ENCODE measurements at places on chromosomes 6 and 20. TPM values are rescaled to one million over a fixed set of nuclear protein-coding genes. Genes with fewer than 3 reads are reported as not detected.

The TMEM242 gene
- total RNA-seq: 8.2 TPM

The BLCAP gene
- 51.1 TPM for total RNA-seq

The LY86 gene
- not detected for total RNA-seq

The RRP36 gene
- 92.3 TPM for total RNA-seq

GRCh38 chr6:5213836-5214235 is 46.9 kb downstream of the LYRM4 start:
- H3K4me3 ChIP-seq: no peak overlapping the region
- DNase-seq: no peak
- H3K36me3 ChIP-seq: peaks cover 12% of the 10 kb centered on the region
- no peaks in the 10 kb centered on the region for H3K27me3 ChIP-seq
- no peak overlapping the region for H3K27ac ChIP-seq
- H3K4me1 ChIP-seq: no peaks in the 10 kb centered on the region

DNA sequence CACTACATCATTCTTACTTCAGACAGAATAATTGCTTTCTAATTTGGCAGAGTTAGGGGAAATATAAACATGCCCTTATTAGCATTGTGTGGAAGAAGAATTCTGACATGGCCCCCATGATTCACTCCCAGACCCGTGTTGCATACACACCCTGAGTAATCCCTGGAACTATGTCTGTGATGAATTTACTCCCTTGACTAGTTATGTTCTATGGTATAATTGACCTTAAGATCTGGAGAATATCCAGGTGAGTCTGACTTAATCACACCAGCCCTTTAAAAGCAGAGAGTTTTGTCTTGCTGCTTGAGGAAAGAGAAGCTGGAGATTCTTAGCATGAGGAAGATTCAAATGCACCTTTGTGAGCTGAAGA is 262.9 kb downstream of the SOX4 start:
- DNase-seq: no peak
- no peak overlapping the region for H3K4me3 ChIP-seq
- H3K27ac ChIP-seq: no peak overlapping the region
- no peaks in the 10 kb centered on the region for H3K27me3 ChIP-seq
- H3K4me1 ChIP-seq: no peaks in the 10 kb centered on the region

GRCh38 chr6:92690997-92691599 is 728.3 kb downstream of the EPHA7 start:
- no peaks in the 10 kb centered on the region for H3K4me1 ChIP-seq
- H3K4me3 ChIP-seq: no peak overlapping the region
- H3K27me3 ChIP-seq: no peaks in the 10 kb centered on the region
- no peaks in the 10 kb centered on the region for H3K36me3 ChIP-seq
- no peak for DNase-seq

DNA sequence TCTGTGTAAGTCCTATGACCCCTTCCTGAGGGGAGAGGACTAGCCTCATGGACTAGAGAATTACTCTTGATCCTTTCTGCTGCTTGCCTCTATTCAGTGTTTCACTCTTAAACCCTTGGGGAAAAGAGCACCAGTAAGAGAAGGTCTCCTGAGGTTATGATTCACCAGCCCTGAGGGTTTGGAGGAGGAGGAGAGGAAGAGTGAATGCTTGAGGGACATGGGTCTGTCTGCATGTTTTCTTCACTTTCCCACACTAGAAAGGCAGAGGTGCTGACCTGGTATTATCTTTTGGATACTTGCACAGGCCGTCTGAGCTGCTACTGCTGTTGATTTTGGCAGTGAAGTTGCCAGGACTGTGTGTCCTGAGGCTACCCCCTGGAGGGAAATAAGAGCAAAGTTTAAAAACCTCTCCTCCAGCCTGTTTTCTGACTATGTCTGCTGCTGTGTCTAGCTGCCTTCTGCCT is 78.3 kb downstream of the CD109 start:
- H3K4me1 ChIP-seq: no peaks in the 10 kb centered on the region
- H3K36me3 ChIP-seq: no peaks in the 10 kb centered on the region
- H3K4me3 ChIP-seq: no peak overlapping the region

DNA sequence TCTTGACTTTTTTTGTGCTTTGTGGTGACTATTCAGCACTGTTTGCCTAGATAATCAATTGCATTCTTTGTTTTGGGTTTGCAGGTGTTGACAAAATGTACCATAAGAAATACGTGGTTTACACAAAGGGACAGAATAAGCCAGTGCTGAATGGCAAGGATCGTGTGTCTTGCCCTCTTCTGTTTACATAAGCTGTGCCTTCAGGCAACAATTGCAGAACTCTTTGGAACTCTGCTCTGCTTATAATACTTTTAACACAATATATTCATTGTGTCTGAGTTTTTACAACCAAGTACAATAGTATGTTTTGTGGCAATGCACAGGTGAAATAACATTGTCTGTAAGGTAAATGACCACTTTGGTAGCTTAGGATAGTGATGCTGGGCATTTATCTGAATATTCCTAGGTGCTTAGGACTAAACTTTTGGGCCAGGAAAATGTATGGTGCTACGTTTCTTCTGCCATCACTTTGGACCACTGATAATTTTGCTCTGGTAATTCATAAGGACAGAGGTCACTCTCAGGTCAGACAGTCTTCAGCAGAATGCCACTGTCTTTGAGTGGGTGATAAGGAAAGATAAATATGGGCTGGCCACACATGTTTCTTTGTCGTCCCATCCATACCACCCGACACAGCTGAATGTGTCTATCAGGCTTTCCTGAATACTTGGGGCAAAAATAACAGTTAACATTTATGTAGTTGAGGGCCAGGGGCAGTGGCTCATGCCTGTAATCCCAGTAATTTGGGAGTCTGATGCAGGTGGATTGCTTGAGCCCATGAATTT is 344.6 kb upstream of the IMPG1 start:
- DNase-seq: no peak
- no peak overlapping the region for H3K27ac ChIP-seq
- no peaks in the 10 kb centered on the region for H3K36me3 ChIP-seq
- no peaks in the 10 kb centered on the region for H3K4me1 ChIP-seq
- H3K4me3 ChIP-seq: no peak overlapping the region
